ENCODE measurements at places on chromosomes 11 and 22.

DNA sequence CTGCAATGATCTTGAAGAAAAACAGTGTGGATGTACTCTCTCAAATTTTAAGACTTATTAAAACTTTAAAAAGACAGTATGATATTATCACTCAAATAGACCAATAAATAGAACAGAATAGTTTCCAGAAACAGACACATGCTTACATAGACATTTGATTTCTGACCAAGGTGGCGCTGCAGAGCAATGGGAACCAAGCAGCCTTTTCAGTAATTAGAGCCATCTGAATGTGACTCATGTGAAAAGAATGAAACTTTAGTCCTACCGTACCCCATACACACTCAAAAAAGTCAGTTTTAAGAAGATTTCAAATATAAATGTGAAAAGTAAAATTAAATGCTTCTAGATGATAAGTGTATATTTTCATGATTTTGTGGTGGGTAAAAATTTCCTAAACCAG, 74.2 kb upstream of the MS4A8 start:
- DNase-seq = no peak

DNA sequence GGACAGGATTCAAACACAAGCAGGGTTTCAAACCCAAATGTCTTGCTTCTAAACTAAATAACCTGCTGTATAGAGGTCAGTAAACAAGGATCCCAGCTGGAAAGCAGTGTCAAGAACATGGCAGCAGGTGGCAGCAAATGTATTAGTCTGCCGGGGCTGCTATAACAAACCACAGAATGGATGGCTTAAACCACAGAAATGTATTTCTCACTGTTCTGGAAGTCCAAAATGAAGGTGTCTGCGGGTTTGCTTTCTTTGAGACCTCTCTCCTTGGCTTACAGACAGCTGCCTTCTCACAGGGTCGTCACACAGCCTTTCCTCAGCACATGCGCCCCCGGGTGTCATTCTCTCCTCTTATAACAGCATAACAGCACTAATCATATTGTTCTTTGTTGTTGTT, 65.1 kb upstream of the LRRC55 start:
- peak; percentile 14 for DNase-seq

DNA sequence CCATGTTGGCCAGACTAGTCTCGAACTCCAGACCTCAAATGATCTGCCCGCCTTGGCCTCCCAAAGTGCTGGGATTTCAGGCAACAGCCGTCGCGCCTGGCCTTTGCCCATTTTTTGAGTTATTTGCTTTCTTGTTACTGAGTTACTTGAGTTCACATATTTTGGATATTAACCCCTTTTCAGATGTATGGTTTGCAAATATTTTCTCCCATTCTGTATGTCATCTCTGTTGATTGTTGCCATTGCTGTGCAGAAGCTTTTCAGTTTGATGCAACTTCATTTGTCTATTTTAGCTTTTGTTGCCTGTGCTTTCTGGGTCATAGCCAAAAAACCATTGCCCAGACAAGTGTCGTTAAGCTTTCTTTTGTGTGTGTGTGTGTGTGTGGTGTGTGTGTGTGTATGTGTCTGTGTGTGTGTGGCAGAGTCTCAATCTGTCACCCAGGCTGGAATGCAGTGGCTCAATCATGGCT, 6.8 kb downstream of the TSGA10IP start:
- DNase-seq = no peak

DNA sequence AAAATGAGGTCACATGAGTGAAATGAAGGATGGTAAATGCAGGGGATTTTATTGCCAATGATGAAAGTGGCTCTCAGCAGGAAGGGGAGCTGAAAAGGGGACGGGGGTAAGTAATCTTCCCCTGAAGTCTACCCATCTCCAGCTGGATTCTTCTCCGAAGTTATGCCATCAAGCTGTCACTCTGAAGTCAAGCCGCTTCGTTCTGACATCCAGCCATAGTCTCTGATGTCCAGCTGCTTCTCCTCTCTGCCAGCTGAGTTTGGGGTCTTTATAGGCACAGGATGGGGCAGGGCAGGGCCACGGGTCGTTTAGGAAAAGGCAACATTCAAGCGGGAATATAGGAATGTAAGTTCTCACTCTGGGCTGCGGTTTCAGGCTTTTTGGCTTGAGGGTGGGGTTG, 181.9 kb upstream of the ANO3 start:
- DNase-seq = no peak

GRCh38 chr22:40498420-40499208, 128.2 kb downstream of the SGSM3 start:
- DNase-seq = no peak

DNA sequence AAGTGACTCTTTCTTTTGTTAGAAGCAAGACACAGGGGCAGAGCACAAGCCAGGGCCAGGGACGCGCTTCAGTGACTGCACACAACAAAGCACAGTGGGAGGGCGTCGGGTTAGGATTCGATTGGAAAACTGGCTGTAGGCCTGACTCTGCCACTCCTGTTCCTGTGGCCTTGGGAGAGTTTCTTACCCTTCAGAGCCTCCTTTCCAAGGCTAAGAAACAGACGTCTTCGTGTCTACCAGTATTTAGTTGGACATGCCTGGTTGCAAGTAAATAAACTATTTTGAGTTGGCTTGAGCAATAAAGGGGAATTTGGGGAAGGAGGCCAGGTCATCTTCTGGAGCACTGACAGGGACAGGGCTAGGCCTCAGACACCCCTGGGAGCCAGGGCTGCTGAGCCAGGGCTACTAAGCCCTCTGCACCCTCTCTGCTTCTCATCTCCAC, 549.1 kb downstream of the INSC start:
- DNase-seq = no peak

DNA sequence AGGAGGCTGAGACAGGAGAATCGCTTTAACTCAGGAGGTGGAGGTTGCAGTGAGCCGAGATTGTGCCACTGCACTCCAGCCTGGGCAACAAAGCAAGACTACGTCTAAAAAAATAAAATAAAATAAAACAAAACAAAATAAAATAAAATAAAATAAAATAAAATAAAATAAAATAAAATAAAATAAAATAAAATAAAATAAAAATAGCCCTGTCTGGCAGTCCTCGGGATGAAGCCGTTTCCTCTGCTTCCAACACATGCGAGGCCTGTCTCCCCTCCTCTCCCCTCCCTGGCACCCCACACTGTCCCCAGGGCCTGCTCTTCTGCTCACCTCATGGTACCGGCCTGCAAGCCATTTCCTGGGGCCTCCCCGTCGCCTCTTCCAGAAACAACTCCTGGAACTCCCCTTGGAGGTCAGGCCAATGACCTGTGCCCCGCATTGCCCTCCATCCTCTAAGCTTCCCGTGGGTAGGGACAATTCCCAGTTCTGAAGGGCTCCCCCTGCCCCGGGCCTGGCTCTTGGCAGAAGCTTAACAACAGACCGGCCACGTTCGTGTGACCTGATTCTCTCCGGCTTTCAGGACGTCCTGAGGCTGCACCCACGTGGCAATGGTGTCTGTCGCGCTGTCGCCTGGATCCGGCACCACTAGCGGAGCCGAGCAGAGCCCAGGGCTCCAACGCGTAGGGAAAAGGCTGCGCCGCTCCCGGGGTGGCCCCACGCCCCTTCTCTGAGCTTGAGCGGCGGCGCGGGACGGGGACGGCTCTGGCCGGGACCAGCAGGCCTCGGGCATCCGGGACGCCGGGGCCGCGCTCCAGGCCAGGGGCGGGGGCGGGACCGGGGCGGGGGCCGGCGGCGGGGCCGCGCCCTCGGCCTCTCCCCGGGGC, 456 bp upstream of the PARVB start:
- peak; percentile 32 for DNase-seq

- DNase-seq = no peak
Measured at GRCh38 chr22:25051983-25052710, 99.6 kb downstream of the KIAA1671 start.

DNA sequence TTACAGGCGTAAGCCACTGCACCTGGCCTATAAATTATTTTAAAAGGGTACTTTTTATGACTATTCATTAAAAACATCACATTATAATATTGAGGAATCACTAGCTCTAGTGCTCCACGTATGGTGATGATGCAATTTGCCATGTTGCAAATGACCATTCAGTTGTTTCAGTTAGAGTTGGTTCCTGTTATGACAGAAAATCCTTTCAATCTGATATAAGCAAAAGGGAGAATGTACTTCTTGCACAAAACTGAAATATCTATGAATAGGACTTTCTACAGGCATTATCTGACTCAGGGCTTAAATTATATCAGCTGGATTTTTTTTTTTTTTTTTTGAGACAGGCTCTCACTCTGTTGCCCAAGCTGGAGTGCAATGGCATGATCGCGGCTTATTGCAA, 45.6 kb upstream of the RRM1 start:
- no peak for DNase-seq

DNA sequence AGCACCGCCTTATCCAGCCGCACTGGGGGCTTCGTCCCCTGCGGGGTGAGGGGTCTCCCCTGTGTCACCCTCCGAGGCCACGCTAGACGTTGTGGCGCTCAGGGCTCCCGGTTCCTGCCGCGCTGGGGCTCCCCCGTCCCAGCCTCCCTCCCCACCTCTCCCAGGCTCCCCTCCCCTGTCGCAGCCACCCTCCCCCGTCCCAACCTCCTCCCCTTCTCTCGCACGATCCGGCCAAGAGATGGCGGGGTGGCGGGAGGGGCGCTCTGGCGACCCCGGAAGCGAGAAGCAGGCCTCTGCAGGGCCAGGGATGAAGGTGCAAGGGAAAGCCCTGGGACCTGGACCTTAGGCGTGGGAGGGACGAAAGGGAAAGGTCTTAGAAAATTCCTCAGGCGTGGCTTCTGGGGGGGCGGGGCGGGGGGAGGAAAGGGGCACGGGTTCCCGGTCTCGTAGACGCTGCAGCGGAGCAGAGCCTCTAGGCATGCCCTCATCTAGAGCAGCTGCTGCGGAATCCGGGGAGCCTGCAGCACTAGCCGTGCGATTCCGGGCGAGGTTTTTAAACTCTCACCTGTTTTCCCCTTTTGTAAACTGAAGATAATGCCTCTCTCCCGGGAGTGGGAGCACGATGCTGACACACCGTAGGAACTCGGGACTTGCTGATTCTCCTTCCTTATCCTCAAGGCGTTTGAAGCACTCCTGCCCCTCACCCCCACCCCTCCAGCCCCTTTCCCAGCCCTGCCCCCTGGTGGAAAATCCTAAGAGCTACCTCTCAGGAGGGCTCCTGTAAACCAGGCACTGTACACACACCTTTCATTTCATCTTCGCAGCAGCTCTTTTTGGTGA, 14.4 kb downstream of the KCNJ5 start:
- no peak for DNase-seq

DNA sequence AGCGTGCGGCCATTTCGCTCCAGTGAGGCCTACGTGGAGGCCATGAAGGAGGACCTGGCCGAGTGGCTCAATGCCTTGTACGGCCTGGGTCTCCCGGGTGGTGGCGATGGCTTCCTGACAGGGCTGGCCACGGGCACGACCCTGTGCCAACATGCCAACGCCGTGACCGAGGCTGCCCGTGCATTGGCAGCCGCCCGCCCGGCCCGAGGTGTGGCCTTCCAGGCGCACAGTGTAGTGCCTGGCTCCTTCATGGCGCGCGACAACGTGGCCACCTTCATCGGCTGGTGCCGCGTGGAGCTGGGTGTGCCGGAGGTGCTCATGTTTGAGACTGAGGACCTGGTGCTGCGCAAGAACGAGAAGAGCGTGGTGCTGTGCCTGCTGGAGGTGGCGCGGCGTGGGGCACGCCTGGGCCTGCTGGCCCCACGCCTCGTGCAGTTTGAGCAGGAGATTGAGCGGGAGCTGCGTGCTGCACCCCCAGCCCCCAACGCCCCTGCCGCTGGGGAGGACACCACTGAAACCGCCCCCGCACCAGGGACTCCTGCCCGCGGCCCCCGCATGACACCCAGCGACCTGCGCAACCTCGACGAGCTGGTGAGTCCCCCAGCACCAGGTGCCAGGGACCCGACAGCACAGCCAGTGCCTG, 1.8 kb downstream of the GAS2L1 start:
- no peak for DNase-seq

- no peak for DNase-seq
Measured at GRCh38 chr11:37110385-37110784, 512.3 kb upstream of the RAG2 start.

DNA sequence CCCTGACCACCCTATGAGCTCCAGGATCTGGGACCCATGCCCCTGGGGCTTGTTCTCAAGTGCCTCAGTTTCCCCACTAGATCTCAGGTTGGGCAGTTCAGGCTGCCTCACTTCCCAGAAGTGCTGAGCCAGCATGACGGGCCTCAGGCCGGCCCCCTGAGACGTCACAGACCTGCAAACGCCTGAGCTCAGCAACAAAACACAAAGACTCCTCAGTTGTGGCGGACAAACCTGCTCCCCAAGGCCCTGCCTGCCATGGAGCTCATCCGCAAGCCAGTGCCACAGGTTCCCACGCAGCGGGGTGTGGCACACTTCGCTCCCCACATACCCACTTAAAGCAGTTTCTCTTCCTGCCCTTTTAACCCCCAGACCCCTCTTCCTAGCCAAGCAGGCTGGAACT, 45.2 kb downstream of the NECTIN1 start:
- DNase-seq = no peak

DNA sequence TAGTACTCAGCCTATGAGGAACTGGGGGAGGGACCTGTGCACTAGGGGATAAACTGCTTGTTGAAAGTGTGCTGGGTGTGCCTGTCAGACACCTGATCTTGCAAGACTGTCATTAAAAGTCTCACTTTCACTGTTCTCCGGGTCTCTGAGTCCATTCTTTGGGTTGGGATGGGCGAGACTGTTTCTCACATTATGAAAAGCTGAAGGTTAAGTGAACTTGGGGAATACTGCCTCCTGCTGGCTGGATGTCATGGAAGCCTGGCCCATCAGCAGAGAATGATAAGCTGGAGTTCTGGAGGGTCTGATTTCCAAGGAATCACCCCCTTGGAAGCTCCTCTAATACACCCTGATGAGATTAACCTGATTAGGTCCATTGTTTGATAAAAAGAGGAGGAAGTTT, 9.0 kb upstream of the VPREB1 start:
- peak; percentile 9 for DNase-seq

DNA sequence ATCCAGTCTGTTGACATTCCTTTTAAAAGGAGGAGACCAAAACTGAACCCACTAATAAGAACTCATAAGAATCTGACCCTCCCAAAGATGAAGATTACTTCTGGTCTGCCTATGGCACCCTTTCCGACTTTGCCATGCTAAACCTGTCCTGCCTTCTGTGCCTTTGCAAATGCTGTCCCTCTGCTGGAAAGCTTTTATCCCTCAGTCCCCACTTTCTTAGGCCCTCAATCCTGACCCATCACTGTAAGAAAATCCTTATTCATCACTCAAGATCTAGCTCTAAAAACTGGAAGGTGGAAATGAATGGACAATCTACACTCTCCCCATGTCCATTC, 10.4 kb downstream of the MPZL3 start:
- DNase-seq = no peak

DNA sequence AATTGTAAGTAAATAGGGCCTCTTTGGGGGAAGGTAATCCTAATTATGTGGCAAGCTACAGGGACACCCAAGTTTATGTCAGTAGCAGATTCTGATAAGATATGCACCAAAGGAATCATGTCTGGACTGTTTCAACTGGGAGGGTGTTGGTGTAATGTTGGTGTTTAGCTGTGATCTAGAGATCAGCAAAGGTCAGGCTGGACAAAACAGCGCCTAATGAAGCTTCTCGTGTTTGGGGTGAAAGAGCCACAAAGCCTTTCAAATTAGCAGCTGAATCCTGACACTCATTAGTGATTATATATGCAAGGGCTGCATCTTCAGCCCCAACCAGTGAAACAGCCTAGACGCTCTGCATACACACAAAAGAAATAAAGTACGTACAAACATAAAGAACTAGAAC, 106.3 kb downstream of the MPPED2 start:
- no peak for DNase-seq

- DNase-seq = peak; percentile 39
Measured at GRCh38 chr11:115501502-115501892, 2.7 kb downstream of the CADM1 start.
